ENCODE measurements at places on chromosomes 16 and 17.

- no peak for DNase-seq
Measured at GRCh38 chr16:49409121-49409520, 35.5 kb downstream of the C16orf78 start.

- DNase-seq = no peak
Measured at GRCh38 chr17:43713494-43714162, 45.0 kb downstream of the SOST start.

GRCh38 chr17:59827721-59828477, 64.8 kb downstream of the TUBD1 start:
- no peak for DNase-seq

GRCh38 chr17:56142781-56143180, 10.5 kb upstream of the ANKFN1 start:
- DNase-seq = no peak

- no peak for DNase-seq
Measured at GRCh38 chr17:76738468-76738850, 540 bp downstream of the MFSD11 start.
